HS-5 (cell line): ENCODE measurements at places on chromosomes 11 and 22.

DNA sequence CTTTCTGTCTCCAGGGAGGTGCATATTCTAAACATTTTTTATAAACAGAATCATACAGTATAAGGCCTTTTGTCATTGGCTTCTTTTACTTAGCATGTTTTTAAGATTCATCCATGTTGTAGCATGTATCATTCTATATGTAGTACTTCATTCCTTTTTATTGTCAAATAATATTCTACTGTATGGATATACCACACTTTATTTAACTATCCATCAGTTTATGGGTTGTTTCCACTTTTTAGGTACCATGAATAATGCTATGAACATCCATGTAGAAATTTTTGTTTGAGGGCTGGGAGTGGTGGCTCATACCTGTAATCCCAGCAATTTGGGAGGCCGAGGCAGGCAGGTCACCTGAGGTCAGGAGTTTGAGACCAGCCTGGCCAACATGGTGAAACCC lies 73.1 kb downstream of the PHF21A start:
- DNase-seq: no peak

GRCh38 chr11:58006940-58007339 lies 16.7 kb upstream of the OR9Q1 start:
- peak; percentile 52 for DNase-seq

DNA sequence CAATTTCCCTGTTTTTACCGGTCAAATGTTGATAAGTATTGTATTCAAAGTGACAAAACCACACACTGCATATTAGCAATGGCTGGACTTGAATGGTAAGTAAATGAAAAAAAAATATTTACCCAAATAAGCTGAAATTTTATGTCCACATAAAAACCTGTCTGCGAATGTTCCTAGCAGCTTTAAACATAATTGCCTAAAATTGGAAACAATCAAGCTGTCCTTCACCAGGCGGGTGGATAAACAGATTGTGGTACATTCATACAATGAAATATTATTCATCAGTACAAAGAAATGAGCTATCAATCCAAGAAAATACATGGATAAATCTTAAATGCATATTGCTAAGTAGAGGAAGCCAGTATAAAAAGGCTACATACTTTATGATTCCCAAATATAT lies 1067.8 kb downstream of the LRRC4C start:
- no peak for DNase-seq

- no peak for DNase-seq
These were observed 21.3 kb downstream of the CASP12 start for GRCh38 chr11:104876861-104877431.

DNA sequence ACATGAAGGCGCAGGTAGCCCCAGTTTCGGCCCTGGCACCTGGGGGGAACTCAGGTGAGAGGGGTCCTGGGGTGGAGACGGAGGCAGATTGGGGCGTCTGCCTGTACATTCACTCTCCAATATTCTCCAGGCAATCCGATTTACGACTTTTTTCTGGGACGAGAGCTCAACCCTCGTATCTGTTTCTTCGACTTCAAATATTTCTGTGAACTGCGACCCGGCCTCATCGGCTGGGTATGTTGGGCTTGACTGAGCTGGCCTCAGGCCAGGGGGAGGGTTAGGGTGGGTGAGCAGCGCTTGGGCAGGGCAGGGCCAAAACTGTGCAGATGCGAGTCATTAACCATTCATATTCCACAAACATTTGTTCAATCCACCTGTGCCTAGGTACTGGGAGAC lies 1.7 kb downstream of the TM7SF2 start:
- no peak for DNase-seq

DNA sequence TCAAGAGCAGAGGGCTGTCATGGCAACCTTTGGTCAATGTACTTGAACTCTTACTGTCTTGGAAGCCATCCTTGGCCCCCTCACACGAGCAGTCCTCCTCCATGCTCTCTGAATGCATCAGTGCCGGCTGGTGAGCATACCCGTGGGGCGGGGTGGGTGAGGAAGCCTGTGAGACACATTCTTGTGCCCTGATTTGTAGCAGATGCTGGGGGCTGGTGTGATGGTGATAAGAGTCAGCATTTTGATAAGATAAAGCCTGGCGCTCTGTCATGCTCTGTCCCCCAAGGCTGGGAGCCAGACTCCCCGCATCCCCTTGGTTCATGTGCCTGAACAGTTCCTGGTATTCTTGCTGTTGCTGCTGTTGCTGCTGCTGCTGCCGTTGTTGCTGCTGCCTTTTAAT lies 20.5 kb upstream of the APOA1 start:
- DNase-seq: no peak

DNA sequence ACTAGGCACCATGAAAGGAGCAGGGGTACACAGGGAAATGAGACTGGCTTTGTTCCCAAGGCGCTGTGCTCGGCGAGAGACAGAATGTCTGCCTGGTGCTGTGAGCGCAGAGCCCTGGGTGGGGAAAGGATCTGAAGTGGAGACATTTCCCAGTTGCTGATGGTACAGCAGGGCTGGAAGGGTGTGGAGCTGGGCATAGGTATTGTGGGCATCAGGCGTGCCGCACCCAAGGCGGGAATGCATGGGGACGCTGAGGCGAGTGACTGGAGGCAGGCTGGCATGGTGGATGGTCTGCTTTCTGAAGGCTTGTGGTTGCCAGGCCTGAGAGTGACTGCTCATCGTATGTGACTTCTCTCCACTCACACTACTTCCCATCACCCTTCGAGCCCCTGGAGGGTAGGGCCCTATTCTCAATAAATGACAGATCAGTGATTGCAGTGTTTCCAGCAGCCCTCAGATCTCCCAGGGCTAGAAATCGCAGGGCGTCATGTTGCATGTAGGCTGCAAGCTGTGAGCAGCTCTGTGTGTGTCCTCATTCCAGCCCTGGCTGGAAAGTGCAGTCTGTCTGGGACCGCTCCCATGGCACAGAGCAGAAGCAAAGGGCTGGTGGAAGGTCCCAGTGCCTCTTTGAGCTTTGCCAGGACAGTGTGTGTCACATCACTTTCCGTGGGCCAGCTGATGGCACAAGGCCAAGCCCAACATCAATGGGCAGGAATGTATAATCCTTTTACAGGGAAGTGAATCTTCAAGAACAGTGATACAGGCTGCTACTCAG lies 67.7 kb downstream of the TBC1D22A start:
- DNase-seq: peak; percentile 35

DNA sequence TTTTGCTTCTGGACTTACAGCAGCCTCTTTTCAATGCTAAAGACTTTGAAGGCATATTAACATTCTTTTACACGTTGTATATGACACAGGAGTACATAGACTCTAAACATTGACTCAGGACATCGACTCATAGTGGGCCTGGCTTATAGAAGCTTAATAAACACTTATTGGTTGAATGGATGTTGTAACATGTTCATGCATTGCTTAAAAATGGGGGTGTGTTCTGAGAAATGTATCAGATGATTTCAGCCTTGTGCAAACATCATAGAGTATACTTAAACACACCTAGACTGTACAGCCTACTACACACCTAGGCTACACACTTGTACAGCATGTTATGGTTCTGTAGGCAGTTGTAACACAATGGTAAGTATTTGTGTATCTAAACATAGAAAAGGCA lies 17.9 kb downstream of the TTC17 start:
- peak; percentile 74 for DNase-seq

DNA sequence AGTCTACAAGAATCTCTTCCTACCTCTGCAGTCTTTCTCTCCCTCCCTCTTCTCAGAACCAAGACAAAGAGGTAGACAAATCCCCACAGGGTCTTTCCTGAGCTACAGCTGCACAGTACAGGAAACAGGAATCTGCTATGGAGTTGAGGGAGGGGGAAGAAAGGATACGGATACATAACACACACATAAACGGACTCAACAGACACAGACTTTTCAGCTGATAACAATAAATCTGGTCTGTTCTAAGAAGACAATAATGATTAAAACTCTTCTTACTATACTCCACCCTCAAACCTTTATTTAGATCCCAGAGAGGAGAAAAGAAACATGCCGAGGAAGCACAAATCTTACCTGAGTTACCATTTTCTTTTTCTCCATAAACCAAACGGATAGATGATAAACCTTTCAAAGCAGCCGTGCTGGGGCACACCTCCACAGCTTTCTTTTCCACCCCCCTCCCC lies 122.2 kb downstream of the APOL5 start:
- peak; percentile 25 for DNase-seq

GRCh38 chr11:112128483-112129121 lies 35.3 kb downstream of the IL18 start:
- DNase-seq: peak; percentile 71

DNA sequence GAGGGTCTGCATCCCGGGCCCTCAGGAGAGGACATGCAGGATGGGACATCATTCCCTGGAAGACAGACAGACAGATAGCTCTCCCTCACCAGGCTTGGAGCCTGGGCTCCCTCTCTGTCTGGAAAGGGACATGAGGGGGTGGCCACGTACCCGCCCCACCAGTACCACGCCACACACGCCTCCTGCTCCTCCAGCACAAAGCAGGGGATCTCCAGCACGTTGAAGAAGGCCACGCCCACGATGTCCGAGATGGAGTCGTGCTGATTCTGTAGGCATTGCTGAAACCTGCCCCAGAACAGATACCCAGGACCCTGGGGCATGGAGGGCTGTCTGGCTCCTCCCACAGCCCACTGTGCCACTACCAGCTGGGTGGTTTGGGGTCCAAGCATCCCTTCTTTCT lies 2.2 kb downstream of the PLA2G3 start:
- no peak for DNase-seq

GRCh38 chr22:44172370-44173108 lies 8.2 kb upstream of the PARVG start:
- no peak for DNase-seq

DNA sequence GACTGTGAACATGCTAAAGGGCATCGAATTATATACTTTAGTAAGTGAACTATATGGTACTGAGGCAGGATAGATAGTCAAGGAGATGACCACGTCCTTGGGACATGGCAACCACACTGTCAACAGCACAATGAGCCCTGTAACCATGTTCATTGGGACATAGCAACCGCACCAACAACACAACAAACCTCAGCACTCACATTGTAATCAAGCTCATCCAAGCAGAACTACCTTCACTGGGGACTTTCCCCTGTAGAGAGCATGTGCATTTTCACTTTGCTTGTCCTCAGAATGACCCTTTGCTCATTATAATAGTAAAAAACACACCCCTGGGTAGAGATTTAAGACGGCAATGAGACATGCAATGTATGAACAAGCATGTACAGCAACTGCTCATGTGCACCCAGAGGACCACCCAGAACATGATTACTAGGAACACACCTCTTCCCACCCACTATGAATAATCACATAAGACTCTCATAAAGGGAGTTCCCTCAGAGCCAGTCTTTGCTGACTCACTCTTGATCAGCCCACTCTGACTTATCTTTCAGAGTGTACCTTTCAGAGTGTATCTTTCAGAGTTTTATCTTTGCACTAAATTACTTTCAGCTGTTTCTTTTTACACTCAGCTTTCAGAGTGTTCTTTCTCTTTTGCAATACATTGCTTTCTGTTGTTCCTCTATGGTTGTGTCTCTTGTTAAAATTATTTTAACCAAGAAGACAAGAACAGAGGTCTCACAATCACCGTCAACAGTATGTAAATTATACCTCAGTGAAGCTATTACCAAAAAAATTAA lies 4.1 kb upstream of the PLAAT2 start:
- peak; percentile 78 for DNase-seq

- DNase-seq: peak; percentile 16
These were observed 18.4 kb downstream of the NEAT1 start for GRCh38 chr11:65440831-65441499.

- no peak for DNase-seq
These were observed 25.9 kb downstream of the PHLDB1 start for GRCh38 chr11:118633319-118633690.

DNA sequence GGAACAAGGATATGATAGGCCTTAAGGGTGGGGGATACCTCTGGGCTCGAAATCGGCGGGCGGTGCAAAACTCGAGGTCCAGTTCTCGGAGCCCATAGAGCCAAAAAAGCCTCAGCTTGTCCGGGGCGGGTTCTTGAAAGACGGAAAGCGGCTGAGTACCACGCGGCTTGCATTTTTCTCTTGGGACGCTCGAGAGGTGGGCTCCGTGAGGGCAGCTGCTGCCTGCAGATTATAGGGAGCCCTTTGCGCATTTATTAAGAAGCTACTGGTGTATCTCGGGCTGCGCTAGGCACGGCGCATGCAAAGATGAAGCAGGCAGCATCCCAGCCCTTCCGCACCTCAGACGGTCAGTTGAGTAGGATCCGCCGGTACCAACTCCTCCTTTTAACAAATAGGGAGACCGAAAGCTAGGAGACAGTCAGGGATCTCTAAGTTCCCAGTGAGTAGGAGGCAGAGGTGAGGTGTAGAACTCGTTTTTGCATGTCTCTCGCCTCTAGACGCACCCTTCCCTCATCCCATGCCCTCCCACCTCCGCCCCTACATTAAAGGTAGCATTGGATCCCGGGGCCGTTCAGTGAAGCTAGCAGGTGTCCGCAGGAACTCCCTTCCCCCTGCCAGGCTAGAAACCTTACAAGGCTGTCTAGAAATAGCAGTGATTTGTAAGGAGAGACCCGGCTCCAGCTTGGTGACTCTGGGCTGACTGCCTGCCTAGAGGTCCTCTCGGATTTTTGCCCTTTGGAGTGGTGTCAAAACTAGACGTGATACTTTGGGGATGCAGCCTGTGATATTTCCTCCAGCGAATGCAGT lies 768 bp downstream of the LDHA start:
- DNase-seq: no peak

GRCh38 chr11:63884196-63884932 lies 32.6 kb downstream of the RCOR2 start:
- no peak for DNase-seq

DNA sequence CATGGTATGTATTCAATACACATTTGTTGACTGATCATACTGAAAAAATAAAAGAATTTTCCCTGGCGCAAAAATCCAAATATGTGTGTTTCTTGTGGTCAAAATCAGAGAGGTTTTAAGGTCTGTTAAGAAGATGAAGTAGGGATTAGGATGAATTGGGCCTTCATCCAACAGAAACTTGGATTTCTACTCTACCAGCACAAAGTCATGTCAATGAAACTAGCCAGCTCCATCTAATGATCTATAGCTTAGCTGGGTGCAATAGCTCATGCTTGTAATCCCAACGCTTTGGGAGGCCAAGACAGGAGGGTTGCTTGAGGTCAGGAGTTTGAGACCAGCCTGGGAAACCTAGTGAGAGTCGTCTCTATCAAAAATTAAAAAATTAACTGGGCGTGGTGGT lies 65.5 kb downstream of the USP35 start:
- DNase-seq: no peak

GRCh38 chr11:74443071-74443864 lies 24.1 kb downstream of the KCNE3 start:
- DNase-seq: no peak
